ENCODE measurements at places on chromosomes 16 and 17. TPM values are rescaled to one million over a fixed set of nuclear protein-coding genes. Genes with fewer than 3 reads are reported as not detected.
A peak's percentile ranks its signal among the peaks of the same experiment; 100 is the strongest.

DNA sequence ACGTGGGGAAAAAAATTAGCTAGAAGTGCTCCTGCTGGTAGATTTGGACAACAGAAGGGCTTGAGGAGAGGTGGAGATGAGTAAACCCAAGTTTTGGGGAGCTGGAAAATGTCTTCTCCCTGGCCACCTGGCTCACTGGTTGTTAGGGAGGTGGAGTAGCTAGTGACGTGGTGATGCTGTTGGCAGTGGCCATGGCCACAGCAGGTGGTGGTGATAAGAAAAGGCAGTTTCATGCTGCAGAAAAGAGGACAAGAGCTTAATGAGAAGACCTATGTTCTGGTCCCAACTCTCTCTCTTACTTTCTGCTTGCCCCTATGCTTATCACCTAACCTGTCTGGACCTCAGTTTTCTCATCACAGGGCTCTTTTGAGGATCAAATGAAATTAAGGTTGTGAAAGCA lies 223.5 kb upstream of the N4BP1 start:
- no peak overlapping the region for H3K27ac ChIP-seq
- no peaks in the 10 kb centered on the region for H3K27me3 ChIP-seq
- H3K4me1 ChIP-seq, result no peaks in the 10 kb centered on the region
- no peak for DNase-seq
- no peaks in the 10 kb centered on the region for H3K36me3 ChIP-seq

- no peak for DNase-seq
- H3K36me3 ChIP-seq, result peaks cover 13% of the 10 kb centered on the region
- no peaks in the 10 kb centered on the region for H3K27me3 ChIP-seq
- 0 out of 2 replicates have a peak overlapping the region, but pooled peaks have one; percentile 1 for H3K27ac ChIP-seq
- no peak overlapping the region for H3K4me3 ChIP-seq
These were observed 6.5 kb upstream of the MC1R start for GRCh38 chr16:89912143-89912542.

DNA sequence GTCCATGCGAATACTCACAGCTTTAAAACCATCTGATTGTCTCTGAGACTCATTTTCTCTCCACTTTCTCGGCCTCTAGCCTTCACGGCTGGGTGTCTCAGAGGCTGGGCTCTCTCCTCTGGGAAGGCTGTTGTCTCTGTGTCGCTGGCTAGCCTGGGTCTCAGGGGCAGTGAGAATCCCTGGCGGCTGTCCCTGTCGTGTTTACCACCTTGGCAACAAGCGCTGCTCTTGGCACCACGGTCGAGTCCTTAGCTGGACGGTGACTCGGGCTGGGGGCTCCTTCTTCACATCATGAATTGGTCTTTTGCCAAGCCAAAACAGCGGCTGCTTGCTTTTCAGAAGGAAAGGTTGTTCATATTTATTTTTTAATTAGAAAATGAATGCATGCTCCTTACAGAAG lies 81.1 kb downstream of the MSI2 start:
- H3K36me3 ChIP-seq, result no peaks in the 10 kb centered on the region
- H3K4me3 ChIP-seq, result no peak overlapping the region
- H3K4me1 ChIP-seq, result no peaks in the 10 kb centered on the region
- H3K27ac ChIP-seq, result no peak overlapping the region

- no peak overlapping the region for H3K4me3 ChIP-seq
- H3K27me3 ChIP-seq, result no peaks in the 10 kb centered on the region
- no peaks in the 10 kb centered on the region for H3K4me1 ChIP-seq
- H3K27ac ChIP-seq, result no peak overlapping the region
- no peaks in the 10 kb centered on the region for H3K36me3 ChIP-seq
These were observed 146.4 kb upstream of the CHMP6 start for GRCh38 chr17:80845069-80845862.

DNA sequence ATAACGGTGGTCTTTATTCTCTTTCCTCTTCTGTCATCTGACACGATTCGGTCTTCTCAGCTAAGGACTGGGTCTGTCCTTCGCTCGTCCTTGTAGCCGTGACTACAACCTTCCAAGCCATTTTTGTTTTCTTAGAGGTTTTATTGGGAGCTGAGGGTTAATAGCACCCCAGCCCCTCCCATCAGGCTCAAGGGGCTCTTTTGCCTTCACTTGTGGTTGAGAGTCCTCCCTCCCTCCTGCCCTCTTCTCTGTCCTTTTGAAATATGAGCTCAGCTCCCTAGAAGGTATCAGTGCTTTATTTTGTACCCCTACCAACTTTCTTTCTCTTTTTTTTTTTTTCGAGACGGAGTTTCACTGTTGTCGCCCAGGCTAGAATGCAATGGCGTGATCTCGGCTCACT lies 24.7 kb downstream of the SOCS3 start:
- no peak for DNase-seq
- H3K4me1 ChIP-seq, result peaks cover 90% of the 10 kb centered on the region
- peak overlapping the region; percentile 32 for H3K27ac ChIP-seq
- H3K27me3 ChIP-seq, result no peaks in the 10 kb centered on the region
- H3K4me3 ChIP-seq, result no peak overlapping the region

- H3K36me3 ChIP-seq, result peaks cover 24% of the 10 kb centered on the region
- no peak for DNase-seq
- H3K4me1 ChIP-seq, result peaks cover 29% of the 10 kb centered on the region
- H3K27ac ChIP-seq, result peak overlapping the region; percentile 98
- no peaks in the 10 kb centered on the region for H3K27me3 ChIP-seq
- peak overlapping the region; percentile 81 for H3K4me3 ChIP-seq
These were observed 747 bp downstream of the ATXN7L3 start for GRCh38 chr17:44198721-44199552.

- H3K4me3 ChIP-seq, result no peak overlapping the region
- H3K27me3 ChIP-seq, result no peaks in the 10 kb centered on the region
- H3K4me1 ChIP-seq, result no peaks in the 10 kb centered on the region
- no peaks in the 10 kb centered on the region for H3K36me3 ChIP-seq
- no peak for DNase-seq
These were observed 687.3 kb downstream of the CDH11 start for GRCh38 chr16:64434526-64435069.

DNA sequence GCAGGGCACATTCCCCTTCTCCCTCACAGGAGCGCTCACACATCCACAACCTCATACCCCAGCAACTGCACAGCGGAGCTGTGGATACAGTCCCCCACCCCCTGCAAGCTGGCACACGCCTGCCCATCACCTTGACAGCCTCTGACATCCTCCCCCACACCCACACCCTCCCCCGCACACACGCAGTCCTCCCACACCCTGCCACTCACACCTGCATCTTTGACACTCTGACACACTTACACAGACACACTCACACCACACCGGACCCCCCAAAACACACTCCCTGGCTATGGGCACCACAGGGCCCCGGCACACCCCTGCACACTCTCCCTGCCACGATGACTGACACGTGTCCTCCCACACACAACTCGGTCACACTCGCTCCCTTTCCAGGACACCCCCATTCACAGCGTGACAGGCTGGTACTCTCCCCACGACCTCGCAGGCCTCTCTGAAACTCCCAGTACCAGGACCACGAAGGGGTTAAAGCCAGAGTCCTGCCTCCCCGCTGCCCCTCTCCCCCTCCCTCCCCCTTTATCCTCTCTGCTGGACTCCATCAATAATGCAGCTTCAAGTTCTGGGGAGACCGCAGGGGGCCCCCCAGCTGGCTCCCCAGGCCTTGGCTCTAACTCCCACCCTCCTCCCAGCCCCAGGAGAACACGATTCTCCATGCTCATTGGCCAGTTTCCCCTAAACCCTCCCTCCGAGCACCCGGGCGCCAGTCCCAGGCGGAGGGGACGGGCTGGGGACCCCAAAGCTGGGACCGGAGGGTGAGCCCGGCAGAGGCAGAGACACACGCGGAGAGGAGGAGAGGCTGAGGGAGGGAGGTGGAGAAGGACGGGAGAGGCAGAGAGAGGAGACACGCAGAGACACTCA lies at the start of gene PPP1R1B:
TSS of gene PPP1R1B (plus strand) at position 782 of the 876 bp plus-strand sequence. CDS start 441 bp downstream, outside the sequence.
- DNase-seq, result no peak
- H3K27ac ChIP-seq, result no peak within 1 kb of the TSS
- no peak within 1 kb of the TSS for H3K4me3 ChIP-seq
- peaks cover 33% of the 10 kb centered on the region for H3K4me1 ChIP-seq
- no peaks in the 10 kb centered on the region for H3K36me3 ChIP-seq

DNA sequence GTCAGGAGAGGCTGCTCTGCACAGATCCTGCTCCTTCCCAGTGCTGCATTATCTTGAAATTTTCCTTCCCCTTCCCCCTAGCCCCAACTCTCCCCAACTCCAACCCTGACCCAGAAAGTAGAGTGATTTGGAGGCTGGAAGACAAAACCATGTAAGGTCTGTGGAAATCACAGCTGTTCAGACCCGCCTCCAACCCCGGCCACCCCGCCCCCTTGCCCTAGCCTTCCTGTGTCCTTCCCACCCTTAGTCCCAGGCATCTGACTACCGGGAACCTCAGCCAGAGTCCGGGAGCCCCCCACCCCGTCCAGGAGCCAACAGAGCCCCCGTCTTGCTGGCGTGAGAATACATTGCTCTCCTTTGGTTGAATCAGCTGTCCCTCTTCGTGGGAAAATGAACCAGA lies at the start of gene AOC3:
TSS of gene AOC3 (plus strand) at position 246 of the 400 bp plus-strand sequence. CDS start at position 391, 145 bp downstream.
- no peak within 1 kb of the TSS for H3K27ac ChIP-seq
- DNase-seq, result no peak

DNA sequence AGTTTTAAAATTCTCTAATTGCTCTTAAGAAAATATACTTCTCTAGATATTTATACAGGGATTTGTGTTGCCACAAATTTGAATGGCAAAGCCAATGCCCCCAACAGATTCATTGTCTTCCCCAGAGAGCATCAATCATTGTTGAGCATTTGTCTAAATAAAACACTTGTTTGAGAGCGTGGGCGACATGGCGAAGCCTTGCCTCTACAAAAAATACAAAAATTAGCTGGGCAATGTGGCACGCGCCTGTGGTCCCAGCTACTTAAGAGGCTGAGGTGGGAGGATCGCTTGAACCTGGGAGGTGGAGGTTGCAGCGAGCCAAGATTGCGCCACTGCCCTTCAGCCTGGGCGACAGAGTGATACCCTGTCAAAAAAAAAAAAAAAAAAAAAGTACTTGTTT lies 13.4 kb upstream of the SRSF1 start:
- no peak overlapping the region for H3K27ac ChIP-seq
- H3K27me3 ChIP-seq, result no peaks in the 10 kb centered on the region
- no peak for DNase-seq
- H3K4me1 ChIP-seq, result peaks cover 30% of the 10 kb centered on the region
- no peaks in the 10 kb centered on the region for H3K36me3 ChIP-seq
- no peak overlapping the region for H3K4me3 ChIP-seq

DNA sequence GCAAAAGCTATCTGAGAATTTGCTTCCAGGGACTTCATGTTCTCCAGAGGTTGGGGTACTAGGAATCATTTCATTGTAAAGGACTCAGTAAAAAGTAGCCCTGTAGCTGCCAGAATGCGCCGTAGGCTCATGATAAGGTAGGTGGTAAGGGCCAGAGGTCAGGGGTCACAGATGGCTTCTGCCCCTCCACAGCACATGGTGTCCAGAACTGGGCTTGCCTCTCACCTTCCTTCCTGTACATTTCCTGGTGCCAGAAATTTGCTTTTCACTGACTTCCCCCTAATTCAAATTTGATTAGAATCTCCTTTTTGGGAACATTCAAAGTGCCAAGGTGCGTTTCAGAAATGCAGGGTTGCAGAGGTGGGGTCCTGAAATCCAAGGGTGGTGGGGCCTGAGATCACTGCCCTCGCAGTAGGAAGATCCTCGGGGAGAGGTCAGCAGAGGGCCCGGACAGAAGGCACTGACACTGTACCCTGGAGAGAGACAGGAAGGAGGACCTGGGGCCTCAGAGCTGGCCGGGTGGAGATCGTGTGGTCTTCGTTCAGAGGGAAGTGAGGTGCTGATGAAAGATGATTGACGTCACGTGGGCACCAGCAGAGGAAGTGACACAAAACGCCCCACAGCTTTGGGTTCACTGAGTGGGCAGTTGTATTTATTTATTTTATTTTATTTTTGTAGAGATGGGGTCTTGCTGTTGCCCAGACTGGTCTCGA lies 25.5 kb upstream of the METRNL start:
- H3K4me3 ChIP-seq, result no peak overlapping the region
- no peak overlapping the region for H3K27ac ChIP-seq
- peaks cover 28% of the 10 kb centered on the region for H3K4me1 ChIP-seq
- H3K27me3 ChIP-seq, result no peaks in the 10 kb centered on the region
- DNase-seq, result no peak
- no peaks in the 10 kb centered on the region for H3K36me3 ChIP-seq

DNA sequence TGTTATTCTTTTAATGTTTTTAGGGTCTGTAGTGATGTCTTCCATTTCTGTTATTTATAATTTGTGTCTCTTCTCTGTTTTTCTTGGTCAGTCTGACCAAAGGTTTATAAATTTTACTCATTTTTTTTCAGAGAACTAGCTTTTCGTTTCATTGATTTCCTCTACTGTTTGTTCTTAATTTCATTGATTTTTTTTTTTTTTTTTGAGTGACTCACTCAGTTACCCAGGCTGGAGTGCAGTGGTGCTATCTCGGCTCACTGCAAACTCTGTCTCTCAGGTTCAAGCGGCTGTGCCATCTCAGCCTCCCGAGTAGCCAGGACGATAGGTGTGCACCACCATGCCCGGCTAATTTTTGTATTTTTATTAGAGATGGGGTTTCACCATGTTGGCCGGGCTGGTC lies 12.6 kb upstream of the UBTF start:
- H3K4me3 ChIP-seq, result no peak overlapping the region
- H3K27ac ChIP-seq, result no peak overlapping the region
- H3K36me3 ChIP-seq, result no peaks in the 10 kb centered on the region
- DNase-seq, result no peak
- no peaks in the 10 kb centered on the region for H3K27me3 ChIP-seq
- peaks cover 30% of the 10 kb centered on the region for H3K4me1 ChIP-seq

- no peak for DNase-seq
- no peak overlapping the region for H3K4me3 ChIP-seq
- H3K27me3 ChIP-seq, result no peaks in the 10 kb centered on the region
- H3K36me3 ChIP-seq, result peaks cover 9% of the 10 kb centered on the region
These were observed 1.4 kb downstream of the RAPGEFL1 start for GRCh38 chr17:40178660-40179059.

GRCh38 chr17:34902831-34903547 lies 58.3 kb downstream of the CCT6B start:
- no peak for DNase-seq
- H3K4me3 ChIP-seq, result no peak overlapping the region
- no peaks in the 10 kb centered on the region for H3K36me3 ChIP-seq
- no peak overlapping the region for H3K27ac ChIP-seq
- no peaks in the 10 kb centered on the region for H3K4me1 ChIP-seq
- H3K27me3 ChIP-seq, result peaks cover 73% of the 10 kb centered on the region

CNOT1 gene
- 230 TPM for total RNA-seq

AOC2 gene
- total RNA-seq, result 8.0 TPM

KCNJ12 gene
- total RNA-seq, result 5.8 TPM

ACSM5 gene
- not detected for total RNA-seq

ICAM2 gene
- total RNA-seq, result 0.61 TPM

CETP gene
- not detected for total RNA-seq

LRRC46 gene
- total RNA-seq, result 0.76 TPM

SETD6 gene
- 26.6 TPM for total RNA-seq
